Stimulated activated CD8-positive, alpha-beta memory T cell treated with anti-CD3 and anti-CD28 coated beads, Interleukin-7, amount 100 ng/mL, for 4 hours (primary cell): ENCODE measurements at places on chromosomes 4 and X.

- no peak for DNase-seq
These were observed 7.4 kb upstream of the SLC9B1 start for GRCh38 chr4:103026868-103027267.

DNA sequence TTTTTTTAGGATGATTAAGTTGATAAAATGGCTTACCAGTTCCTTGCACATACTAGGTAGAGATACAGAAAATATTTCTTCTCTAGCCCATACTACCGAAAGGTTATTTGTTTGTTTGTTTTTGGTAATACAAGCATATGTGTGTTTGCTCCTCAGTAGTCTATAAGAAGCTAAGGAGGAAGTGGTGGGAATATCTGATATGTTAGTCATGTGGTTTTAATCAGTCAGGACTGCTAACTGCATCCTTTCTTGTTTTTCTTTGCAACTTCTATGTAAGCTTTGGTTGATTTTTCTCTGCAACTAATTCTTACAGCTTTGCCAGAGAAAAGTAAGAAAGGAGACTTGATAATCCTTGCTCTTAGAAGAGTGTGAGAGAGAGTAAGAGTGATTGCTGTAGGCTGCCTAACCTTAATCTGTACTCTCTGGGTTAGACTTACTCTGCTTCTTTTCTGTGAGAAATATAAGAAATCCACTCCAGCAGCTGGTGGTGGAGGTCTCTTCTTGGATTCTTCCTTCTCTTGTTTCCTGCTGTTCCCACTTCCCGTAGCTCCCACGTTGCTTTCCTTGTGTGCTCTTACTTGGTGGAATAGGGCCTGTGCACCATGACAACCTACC is 28.3 kb downstream of the SEPTIN11 start:
- DNase-seq, result no peak

DNA sequence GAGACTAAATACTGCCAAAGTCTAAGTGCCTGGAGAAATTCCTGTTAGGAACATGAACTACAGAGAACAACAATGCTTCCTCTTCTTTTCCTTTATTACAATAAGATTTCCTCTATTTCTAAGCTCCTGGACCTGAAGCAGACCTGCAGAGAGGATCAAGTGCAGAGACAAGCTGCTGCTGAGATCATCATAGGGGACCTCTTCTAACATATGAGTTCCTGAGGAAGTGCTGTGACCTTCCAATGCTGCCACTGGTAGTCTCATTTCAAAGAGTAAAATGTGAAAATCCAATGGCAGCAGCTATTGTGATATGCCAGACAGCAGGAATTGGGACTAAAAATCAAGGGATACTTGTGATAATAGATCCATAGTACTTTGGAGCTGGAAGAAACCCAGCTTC is 28.0 kb downstream of the CCNG2 start:
- no peak for DNase-seq

GRCh38 chr4:54992266-54992665 is 133.1 kb downstream of the KDR start:
- no peak for DNase-seq

DNA sequence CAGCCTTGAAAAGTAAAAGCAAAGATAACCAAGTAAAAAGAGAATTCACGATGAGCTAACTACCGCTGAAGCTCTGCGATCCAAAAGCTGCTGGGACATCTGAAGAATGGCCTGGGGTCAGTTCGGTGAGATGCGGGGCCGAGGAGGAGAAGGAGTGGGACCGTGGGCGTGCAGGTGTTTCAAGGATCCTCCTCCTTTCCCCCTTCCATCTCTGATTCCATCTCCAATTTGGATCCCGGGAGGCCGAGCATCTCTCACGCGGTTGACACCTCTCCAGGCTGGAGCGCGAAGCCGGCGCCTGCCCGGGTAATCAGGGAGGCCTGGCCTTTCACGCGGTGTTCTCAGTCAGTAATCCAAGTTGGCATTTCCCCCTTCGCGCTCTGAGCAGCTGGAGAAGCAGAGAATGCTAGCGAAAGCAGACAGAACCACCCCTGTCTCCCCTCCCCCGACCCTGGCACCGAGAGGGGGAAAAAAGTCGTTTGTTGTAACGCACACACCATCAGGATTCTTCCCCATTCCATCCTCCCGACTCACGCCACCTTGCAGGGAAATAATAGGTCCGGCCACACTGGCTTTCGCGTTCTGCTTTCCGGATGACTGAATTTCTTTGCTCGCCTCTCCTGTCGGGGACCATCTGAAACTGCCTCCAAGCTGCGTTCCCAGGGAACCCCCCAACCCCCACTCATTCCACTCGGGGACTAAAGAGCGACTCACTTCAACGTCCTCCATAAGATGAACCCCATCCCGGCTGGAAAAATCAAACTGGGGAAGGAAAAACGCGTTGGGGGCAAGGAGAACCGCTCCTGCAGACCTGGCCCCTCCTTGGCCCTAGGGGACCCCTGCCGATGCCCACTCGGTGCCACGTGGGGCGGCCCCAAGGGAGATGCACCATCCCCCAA is 6.5 kb downstream of the NEUROG2 start:
- no peak for DNase-seq

DNA sequence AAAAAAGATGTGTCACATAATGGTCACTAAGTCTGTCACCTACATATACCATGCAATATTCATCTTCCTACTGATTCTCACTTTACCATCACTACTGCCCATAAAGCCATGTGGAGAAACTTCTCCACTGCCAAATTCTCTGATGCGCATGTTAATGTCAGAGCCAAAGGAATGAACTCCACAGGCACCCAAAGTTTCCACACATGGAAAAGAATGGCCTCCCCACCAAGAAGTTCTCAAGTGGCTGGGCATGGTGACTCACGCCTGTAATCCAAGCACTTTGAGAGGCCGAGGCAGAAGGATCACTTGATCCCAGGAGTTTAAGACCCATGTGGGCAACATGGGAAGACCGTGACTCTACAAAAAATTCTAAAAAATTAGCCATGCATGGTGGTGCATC is 43.8 kb upstream of the UGDH start:
- DNase-seq, result no peak

- DNase-seq, result no peak
These were observed 1511.0 kb downstream of the ARAP2 start for GRCh38 chr4:34733185-34733941.

DNA sequence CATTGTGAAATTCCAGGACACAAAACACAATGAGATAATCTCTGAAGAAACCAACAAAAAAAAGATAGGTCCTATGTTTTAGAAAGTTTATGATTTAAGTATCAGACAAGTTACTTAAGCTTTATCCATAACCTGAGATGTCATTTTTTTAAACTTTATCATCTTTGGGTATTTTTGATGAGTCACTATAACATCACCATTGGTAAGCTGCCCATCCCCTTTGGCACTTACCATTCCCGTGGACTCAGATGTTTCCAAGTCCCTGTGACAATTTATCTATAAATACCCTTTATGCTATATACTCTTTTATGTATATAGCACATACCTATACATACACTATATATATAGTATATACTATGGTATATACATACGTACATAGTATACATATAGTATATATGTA is 198.9 kb upstream of the GEMIN8 start:
- DNase-seq, result no peak

DNA sequence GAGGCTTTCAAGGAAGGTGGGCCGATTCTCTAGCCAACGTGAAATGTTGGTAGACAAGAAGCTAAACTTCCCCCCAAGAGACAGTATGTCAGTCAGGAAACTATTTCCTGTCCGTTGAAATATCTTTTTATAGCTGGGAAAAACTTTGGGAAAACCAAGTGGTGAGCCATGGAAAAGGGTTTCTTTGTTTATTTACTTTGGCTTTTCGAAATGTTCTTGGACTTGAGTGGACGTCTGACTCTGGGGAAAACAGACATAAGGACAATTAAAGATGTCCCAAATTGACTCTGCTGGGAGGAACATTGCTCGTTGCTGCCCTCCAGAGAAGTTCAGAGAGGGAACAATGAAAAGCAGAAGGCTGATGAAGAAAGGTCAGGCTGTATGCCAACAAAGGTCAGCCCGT is 295.4 kb downstream of the RAPGEF2 start:
- no peak for DNase-seq

DNA sequence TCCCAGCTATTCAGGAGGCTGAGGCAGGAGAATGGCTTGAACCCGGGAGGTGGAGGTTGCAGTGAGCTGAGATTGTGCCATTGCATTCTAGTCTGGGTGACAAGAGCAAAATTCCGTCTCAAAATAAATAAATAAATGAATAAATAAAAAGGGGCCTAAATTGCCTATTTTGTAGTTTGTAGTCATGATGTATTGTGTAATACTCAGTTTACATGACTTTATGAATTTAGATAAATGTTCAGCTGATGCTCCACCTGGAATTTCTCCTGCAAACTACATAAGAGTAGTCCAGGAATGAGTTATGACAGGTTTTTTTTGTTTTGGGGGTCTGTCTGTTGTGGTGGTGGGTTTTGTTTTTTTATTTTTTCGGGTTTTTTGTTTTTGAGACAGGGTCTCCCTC is 31.1 kb downstream of the RBMX start:
- no peak for DNase-seq

- DNase-seq, result no peak
These were observed 17.9 kb upstream of the PGRMC1 start for GRCh38 chrX:119218198-119218597.

DNA sequence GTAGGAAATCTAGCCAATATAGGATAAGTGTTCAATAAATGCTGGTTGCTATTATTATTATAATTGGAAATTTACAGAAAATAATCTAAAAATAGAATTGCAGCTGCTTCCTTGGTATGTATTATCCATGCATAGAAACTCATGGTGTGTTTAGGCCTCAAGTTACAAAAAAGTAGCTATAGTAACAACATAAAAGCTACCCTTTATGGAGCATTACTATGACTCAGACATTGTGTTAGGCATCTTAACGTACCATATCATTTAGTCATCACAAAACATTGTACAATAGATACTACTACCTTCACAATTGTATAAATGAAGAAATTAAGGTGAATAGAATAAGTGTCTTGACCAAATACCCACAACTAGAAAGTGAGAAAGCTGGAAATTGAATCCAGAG is 126.9 kb upstream of the NRK start:
- no peak for DNase-seq

- DNase-seq, result no peak
These were observed 198.0 kb upstream of the MAMLD1 start for GRCh38 chrX:150164971-150165600.

- no peak for DNase-seq
These were observed 10.3 kb upstream of the CXCL2 start for GRCh38 chr4:74109116-74109869.

DNA sequence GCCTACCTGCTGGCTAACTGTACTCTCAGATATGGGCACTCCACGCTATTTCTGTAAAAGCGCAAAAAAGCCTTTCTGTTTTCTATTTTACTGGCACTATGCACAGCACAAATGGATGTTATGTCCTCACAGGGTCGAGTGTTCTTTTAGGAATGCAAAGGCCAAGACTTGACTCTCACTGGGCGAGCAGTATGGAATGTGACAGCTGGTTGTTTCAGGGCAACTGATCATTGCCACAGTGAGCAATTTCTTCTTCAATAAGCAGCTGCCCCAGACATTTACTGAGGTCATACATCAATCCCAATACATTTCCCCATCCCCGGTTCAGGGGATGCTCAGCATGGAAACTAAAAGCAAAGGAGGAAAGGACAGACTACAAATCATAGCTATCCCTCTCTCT is 58.2 kb downstream of the PDE5A start:
- DNase-seq, result no peak

DNA sequence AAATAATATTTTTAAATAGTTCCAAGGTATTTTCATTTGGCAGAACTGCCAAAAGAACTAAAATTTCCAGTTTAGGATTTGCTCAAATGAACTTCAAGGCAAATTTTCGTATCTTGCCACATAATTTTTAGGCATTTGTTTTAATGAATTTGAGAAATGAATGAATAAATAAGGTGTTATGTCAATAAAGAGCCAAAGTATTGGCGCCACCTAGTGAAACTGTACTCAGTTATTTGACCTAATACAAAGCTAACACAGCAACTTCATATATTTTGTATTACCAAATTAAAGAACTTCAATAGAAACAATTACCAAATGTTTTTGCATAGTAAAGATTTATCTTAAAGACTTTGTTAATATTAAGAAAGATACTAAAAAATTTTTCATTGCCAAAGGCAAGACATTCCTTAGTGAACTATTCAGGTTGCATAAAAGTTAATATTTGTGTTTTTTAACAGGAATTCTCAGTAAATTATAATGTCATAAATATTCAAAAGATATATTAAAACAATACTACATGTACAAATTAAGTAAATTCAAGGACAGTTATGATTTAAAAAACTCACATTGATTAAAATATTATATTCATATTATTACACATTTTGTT is 50.3 kb downstream of the STPG2 start:
- DNase-seq, result no peak

DNA sequence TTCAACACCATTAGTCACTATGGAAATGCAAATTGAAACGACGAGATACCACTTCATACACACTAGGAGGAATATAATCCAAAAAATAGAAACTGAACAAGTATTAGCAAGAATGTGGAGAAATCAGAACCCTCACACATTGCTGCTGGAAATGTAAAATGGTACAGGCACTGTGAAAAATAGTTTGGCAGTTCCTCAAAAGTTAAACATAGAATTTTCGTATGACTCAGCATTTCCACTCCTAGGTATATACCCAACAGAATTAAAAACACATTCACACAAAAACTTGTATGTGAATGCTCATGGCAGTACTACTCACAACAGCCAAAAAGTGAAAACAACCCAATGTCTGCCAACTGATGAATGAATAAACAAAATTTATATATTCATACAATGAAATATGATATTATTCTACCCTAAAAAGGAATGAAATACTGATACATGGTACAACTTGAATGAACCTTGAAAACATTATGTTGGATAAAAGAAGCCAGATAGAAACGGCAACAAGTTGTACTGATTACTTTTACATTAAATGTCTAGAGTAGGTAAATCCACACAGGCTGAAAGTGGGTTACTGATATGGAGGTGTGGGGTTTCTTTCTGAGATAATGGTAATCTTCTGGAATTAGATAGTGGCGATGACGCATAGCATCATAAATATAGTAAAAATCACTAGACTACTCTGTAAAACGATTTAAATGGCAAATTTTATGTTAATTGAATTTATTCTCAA is 22.3 kb downstream of the TEC start:
- no peak for DNase-seq

GRCh38 chrX:11100281-11101035 is 10.7 kb upstream of the HCCS start:
- DNase-seq, result no peak

DNA sequence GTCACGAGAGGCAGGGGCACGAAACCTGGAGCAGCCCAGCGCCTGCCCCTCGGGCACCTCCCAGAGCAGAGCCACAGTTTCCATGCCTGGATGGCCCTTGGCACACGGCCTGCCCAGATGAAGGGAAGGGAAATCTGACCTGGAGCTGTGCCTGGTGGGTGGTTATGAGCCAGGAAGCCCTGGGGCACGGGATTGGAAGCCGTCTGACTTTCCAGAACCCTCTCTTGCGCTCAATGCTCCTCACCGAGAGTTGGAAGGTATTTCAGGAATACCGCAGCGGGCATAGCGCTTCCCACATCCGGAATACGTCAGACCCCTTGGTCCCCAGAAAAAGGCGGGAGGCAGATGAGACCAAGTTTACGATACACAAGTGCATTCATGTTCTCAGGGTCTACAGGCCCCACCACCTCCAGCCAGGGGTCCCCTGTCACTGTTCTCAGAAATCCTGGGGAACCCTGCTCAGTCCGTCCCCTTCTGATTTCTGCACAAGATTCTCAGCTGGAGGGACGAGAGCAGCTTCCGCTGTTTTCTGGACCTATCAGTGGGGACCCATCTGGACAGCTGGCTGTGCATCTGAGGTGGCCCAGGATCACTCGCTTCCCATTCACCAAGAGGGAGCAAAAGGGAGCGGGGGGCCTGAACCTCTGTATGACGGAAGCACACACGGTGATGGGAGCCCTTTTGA is 172.9 kb downstream of the AFAP1 start:
- no peak for DNase-seq
